Stimulated activated CD8-positive, alpha-beta memory T cell treated with anti-CD3 and anti-CD28 coated beads, Interleukin-2, amount 100 ng/mL, for 1 hour (primary cell): ENCODE measurements at places on chromosomes 1 and 21.

GRCh38 chr1:15804060-15804459, 3.4 kb downstream of the UQCRHL start:
- DNase-seq, result no peak

DNA sequence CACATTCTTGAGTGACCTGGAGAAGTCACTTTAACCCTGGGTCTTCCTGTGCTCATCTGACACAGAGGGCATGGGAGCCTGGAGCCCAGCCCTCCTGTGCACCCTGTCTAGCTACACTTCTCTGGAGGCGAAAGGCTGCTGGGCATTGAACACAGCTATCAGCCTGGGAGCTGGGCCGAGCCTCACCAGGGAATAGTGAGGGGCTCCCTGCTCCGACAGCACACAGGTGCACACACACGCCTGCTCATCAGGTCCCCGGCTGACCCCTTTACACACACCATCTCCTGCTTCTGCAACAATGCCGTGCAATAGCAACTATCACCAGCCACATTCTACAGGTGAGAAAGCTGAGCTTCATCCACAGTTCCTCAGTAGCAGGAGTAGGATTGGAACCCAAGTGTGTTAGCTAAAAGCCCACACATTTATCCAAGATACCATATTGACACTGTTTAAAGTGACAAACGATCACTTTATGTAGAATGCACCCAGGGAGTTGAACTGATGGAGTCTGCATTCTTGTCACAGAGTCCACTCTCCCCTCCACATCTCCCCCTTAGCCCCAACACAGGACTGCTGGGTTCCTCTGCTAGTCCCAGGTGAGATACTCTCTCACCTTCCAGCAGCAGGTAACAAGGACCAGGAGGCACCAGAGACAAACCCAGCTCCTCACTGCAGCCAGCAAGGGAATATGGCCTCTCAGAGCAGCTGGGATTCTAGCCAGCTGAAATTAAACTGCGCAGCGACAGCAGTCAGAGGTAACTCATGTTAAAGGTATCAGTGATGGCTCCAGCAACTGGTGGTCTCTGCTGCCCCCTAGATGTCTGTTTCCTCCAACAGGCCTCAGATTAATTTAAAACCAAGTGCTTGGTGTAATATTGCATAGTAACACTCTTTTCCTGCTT, 18.3 kb upstream of the CAPN8 start:
- peak; percentile 39 for DNase-seq

GRCh38 chr1:215887627-215888026, 320.5 kb downstream of the KCTD3 start:
- DNase-seq, result no peak

- no peak for DNase-seq
Measured at GRCh38 chr21:43767498-43767983, 8.6 kb downstream of the CSTB start.

DNA sequence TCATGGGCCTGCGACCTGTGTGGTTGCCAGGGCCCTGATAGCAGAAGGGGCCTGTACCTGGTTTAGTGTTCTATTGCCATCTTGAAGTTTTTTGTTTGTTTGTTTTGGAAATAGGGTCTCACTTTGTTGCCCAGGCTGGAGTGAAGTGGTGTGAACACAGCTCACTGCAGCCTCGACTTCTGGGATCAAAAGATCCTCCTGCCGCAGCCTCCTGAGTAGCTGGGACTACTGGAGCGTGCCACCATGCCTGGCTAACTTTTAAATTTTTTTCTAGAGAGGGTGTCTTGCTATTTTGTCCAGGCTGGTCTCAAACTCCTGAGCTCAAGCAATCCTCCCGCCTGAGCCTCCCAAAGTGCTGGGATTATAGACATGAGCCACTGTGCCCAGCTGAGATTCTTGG, 72.9 kb downstream of the UBE2T start:
- DNase-seq, result no peak

GRCh38 chr1:224851210-224851847, 78.1 kb upstream of the DNAH14 start:
- peak; percentile 8 for DNase-seq

DNA sequence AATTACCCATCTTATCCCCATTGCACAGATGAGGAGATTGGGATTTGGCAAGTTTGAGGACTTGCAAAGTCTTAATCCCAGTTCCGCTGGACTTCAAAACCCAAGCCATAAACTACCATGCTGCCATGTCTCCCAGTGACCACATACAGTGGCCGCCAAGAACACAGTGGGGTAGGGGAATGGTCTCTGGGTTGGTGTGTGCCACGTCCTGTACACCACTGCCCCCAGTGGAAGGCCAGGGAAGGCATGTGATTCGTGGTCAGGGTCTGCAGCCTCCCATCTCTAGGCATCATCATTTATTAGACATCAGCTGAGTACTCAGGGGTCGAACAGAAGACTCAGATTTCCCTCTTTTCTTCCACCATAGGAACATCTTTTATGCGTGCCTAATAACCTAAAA, 76.0 kb downstream of the MAN1C1 start:
- DNase-seq, result no peak

GRCh38 chr1:243394601-243395464, 139.0 kb downstream of the SDCCAG8 start:
- no peak for DNase-seq

DNA sequence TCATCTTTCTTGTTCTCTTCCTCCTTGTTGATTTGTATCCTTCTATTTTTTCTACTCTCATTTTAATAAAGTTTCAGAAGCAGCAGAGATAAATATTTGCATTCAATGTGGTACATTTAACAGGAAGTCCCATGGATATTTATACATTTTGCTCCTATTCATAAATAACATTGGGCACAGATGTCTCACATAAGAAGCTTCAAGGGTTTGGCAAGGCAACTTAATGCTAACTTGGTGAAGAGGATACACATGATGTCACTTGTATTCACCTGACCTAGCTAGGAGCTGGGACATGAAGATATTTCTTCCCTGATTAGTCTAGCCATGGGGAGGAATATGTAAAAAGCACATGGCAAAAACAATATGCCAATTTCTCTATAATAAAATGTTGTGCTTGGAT, 65.1 kb upstream of the DUSP10 start:
- DNase-seq, result no peak

DNA sequence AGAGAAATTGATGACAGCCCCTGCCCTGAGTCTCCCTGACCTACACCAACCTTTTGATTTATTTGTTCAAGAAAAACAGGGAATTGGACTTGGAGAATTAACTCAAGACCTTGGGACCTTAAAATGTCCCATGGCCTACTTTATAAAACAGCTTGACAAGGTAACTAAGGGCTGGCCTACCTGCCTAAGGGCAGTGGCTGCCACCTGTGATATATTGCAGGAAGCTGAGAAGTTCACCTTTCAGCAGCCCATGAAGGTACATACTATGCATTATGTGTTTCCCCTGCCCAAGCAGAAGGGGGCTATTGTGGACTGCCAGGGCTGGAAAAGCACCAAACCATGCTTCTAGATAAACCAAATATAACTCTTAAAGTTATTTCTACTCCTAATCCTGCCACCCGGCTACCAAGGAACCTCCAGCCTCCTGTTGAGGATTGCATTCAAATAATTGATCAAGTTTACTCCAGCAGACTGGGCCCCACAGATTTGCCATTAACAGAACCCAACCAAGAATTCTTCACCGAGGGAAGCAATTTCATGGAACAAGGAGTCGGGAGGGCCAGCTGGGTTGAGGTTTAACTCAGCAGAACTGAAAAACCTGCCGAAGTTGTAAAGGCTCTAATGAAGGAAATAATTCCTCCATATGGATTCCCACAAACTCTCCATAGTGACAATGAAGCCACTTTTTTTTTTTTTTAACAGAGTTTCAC, 28.2 kb downstream of the LACTBL1 start:
- no peak for DNase-seq

- no peak for DNase-seq
Measured at GRCh38 chr1:208007938-208008342, 97.0 kb upstream of the CD34 start.

- no peak for DNase-seq
Measured at GRCh38 chr1:92705446-92705845, 79.5 kb downstream of the EVI5 start.

DNA sequence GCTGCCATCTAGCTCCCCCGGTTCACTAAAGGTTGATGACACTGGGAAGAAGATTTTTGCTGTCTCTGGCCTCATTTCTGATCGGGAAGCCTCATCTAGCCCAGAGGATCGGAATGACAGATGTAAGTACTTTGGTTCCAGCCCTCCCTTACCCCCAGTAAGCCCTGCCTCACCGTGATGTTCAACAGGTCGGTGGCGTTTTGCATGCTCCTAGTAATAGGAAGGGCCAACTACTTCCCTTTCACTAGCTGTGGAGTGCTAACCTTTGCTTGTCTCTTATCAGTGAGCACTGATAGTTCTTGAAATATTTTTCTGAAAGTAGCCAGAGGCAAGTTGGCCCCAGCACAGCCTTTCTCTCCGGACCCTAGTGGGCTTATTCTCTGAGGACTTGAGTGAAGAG, 7.5 kb downstream of the RNF220 start:
- no peak for DNase-seq

GRCh38 chr1:180928331-180929230, 15.9 kb downstream of the KIAA1614 start:
- DNase-seq, result no peak

DNA sequence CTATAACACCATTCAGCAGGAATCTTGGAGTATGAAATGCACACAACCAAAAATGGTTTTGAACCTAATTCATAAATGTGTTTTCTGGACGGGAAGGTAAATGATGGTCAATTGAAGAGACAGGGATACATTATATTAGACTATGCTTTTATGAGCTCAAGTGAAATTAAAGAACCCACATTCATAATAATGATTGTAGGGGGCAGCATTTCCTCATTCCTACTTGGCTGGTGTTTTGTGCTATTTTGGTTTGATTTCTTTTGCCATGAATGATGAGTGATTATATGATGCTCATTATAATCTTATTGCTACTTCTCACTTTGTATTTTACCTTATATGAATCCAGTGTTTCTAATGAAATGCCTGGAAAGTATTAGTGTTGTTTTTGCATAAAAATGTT, 372 bp downstream of the OR2L3 start:
- DNase-seq, result no peak

DNA sequence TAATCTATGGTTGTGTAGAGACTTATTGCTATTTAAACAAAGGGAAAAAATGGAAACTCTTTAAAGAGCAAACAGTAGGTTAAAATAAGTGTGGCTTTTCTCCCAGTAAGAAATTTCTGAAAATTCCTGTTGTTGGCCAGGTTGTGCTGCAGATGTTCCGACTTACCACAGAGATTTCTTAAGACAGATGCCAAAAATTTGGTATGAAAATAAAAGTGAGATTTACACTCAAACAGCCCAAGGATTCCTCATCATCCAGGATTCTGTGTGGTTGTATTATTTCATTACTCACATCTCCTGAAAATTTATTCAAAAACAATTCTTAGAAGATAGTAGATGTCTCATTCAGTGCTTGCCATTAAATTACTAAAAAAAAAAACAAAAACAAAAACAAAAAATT, 296.7 kb upstream of the PTBP2 start:
- DNase-seq, result no peak

GRCh38 chr1:110262846-110263631, 52.9 kb downstream of the KCNC4 start:
- no peak for DNase-seq

DNA sequence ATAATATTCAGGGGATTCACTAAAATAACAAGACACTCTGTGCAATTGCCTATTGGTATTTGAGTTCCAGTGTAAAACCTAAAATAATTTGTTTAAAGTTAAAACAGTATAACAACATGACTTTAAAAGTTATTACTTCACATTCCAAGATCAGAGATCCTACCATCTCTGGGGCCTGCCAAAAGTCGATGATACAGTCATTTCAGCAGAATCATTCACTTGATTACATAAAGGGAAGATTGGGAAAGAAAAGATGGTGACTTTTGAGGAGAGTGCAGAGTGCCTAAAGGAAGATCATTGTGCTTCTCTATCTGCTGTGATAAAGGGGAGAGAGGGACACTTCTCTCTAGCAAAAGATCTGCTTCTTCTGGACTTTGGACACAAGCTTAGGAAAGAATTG, 784.4 kb upstream of the ADGRL4 start:
- DNase-seq, result no peak

DNA sequence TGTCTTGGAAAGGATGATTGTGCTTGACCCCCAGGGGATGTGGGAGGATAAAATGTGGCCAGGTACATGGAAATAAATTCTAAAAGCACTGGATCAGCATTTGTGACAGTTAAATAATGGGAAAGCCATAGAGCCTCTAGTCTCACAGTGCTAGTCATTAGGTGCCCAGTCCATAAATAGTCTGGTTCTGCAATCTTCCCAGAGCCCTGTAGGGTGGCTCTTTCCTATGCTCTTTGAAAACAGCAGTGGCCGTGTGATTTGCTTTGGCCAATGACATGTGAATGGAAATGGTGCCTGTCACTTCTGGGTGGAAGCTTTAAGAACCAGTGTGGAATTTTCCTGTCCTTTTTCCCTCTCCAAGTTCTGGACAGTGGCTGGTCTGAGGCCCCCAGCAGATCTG, 113.2 kb downstream of the TRABD2B start:
- no peak for DNase-seq

DNA sequence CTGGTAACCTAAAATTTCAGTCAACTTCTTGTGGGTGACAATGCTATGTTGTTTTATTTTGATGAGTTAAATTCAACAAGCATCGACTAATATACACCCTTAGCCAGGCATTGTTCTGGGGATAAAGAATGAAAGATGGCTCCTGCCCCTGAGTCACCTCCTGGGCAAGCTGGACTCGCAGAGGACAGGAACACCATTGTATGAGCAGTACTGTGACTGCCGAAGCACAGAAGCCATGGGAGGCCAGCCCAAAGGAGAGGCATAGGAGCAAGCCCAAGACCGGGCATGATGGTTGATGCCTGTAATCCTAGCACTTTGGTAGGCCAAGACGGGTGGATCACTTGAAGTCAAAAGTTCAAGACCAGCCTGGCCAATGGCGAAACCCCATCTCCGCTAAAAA, 555.2 kb downstream of the OMA1 start:
- DNase-seq, result no peak
